NCI-H524 (cell line): ENCODE measurements at places on chromosomes 12 and 14.

- DNase-seq: no peak
Measured at GRCh38 chr12:11651381-11651780, 1.9 kb downstream of the ETV6 start.

DNA sequence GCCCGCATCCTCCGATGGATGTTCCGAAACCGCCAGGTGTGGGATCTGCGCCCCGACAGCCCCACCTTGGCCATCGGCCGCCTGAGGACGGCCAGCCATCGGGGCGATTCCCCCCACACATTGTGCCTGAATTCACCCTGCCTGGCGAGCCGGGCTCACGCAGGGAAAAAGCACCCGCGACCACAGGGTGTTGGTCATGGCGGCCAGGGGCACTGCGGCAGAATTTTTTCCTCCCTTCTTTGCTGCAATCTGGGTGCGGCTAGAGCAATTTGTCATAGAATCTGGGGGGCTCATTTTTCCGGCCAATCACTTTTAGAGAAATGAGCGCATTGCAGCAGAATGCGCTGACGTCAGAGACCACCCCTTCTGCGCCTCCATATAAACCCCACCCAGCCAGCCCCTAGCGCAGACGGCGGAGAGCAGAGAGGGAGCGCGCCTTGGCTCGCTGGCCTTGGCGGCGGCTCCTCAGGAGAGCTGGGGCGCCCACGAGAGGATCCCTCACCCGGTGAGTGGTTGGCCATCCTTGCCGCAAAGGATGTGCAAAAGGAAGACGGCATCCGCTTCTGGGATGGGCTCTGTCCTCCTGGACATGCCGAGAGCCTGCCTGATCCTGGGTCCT is at the start of gene MEG3:
Gene MEG3 (plus strand): TSS at position 406 of the 619 bp plus-strand sequence.
- DNase-seq: no peak

DNA sequence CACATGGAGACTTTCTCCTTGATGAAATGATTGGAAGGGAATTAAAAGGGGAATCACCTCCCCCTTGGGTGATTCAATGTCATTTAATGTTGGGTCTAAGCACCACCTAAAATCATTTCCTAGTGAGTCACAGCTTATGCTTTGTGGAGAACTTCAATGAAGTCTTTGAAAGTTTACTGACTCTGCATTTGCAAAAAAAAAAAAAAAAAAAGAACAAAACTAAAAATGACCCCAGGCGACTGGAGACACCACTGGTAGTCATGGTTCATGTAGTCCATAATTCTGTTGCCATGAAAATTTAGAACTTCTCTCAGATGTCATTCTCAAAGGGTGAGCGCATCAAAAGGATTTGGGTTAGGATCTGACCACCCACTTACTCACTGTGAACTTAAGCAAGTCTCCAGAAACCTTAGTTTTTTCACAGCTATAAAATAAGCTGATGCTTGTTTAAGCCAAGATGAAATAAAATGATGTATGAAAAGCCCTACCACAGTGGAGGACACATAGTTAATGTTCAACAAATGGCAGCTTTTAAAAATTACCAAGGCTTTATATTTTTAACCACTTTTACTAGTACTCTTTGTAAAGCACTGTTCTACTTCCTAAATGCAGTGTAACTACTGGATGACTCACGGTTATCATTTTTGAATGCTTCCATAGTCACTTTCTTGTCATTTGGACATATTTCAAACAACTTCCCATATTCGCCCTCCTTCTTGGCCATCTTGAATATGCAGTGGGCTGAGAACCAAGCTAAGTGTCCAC is 18.1 kb upstream of the KSR2 start:
- DNase-seq: no peak

DNA sequence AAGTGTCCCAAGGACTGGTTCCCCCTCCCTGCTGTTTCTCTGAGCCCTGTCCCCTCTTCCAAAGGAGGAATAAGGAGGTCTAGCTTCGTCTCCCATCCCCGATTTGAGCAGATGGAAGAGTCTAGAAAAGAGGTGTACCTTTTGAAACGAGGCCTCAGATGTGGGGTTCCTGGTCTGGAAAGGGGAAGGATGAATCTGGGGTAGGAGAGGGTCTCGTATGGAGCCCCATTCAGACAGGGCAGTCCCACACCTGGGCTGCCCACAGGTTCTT is 13.3 kb downstream of the MEG3 start:
- DNase-seq: no peak

GRCh38 chr14:32820682-32821081 is 118.0 kb upstream of the NPAS3 start:
- no peak for DNase-seq

GRCh38 chr14:53655080-53655785 is 301.4 kb downstream of the BMP4 start:
- DNase-seq: no peak

- no peak for DNase-seq
Measured at GRCh38 chr12:115437061-115437567, 753.1 kb upstream of the TBX3 start.

DNA sequence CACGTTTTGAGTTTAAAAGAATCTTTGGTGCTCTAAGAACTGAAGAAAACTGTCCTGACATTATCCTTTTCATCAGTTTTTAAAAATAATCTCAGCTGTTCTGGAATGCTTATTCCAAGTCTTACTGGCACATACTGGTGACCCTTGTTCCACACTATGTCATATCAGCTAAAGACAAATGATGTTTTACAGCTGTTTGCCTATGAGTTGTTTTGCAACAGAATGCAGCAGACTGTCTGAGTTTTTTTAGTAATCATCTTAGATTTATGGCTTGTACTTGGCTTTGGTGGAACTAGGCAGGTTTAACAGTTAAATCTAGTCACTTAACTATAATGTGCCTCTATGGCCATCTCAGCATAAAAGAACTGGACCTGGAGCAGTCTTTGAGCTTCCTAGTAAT is 91.6 kb upstream of the GRIN2B start:
- DNase-seq: no peak

- no peak for DNase-seq
Measured at GRCh38 chr14:104642540-104642868, 37.9 kb upstream of the TMEM179 start.

GRCh38 chr14:76576047-76576741 is 185.1 kb upstream of the VASH1 start:
- DNase-seq: no peak

GRCh38 chr14:71324767-71325272 is 417.6 kb downstream of the PCNX1 start:
- no peak for DNase-seq

DNA sequence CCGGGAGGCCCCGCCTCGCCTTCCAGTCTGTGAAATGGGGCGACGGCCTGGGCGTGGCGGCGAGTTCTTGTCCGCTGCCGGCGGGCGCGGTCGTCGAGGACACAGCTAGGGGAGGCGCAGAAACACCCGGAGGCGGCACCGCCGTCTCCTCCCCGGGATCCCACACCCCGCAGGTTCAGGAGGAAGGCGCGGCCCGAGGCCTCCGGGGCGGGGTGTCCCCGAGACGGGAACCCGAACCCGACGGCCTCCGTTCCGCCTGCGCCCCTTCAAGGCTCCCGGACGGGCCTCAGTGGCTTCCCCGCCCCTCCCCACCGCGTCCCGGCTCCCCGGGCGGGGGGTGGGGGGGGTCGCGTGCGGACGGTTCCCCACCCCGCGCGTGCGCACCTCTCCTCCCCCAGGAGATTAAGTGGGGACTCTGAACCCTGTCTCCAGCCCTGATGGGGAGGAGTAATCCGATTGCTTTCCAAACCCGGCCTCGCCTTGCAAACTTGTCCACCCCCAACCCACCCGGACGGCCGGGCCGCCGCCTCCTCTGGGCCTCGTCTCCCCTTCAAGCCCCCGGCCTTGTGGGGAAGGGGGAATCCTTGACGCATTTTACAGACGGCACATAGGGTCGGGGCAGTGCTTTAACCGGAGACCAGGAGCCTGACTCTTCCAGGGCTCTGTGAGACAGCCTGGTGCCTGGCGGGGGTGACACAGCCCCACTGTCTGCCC is 35.3 kb upstream of the ANKRD9 start:
- DNase-seq: peak; percentile 45

DNA sequence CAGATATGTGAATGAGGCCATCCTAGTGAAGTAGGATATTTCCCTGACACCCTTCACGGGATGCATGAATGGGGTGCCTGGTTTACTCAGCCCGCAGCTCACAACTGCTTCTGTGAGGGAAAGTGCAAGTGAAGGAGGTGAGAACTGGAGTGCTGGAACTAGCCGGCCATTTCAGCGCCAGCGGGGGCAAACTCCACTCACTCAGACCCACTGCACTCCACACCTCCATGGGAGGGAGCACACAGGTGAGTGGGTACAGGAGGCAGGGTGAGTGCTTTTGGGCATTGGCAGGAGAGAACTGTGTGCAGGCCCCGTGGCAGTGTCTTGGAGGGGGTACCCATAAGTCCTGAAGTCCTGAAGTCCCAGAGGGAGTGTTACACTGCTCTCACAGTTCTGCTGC is 1008.4 kb downstream of the SLC6A15 start:
- DNase-seq: no peak

DNA sequence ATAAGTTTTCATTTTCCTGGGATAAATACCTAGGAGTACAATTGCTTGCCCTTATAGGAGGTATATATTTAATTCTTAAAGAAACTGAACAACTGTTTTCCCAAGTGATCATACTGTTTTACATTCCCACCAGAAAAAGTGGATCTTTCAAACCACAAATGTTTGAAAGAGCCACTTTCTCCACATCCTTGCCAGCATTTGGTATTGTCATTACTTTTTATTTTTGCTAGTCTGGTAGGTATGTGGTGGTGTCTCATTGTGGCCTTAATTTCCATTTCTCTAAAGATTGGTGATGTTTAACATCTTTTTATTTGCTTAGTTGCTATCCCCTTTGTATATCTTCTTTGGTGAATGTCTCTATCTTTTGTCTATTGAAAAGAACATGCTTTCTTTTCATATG is 50.6 kb downstream of the CCDC91 start:
- DNase-seq: no peak

DNA sequence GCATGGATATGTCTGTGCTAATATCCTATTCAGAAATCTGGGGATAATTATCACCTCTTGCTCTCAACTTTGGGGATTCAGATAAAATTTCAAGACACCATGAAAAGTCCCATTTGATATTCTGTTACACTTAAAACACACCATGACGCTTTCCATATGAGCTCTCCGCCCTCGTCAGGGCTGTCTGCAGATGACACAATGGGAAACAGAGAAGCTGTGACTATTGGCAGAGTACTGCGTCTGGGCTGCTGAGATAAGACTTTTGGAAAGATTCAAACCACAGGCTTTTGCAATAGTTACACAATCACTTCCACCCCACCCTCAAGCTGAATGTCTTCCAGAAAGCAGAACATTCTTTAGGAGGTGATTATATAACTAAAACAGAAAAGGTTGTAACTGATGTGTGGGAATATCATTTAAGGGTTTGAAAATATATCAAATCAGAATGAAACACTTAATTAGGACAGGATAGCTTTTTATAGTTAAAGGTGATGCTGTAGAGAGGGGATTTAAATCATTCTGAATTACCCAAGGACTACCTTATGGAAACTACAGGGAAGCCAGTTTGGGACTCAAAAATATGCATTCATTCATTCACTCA is 75.3 kb upstream of the TMPO start:
- DNase-seq: no peak

DNA sequence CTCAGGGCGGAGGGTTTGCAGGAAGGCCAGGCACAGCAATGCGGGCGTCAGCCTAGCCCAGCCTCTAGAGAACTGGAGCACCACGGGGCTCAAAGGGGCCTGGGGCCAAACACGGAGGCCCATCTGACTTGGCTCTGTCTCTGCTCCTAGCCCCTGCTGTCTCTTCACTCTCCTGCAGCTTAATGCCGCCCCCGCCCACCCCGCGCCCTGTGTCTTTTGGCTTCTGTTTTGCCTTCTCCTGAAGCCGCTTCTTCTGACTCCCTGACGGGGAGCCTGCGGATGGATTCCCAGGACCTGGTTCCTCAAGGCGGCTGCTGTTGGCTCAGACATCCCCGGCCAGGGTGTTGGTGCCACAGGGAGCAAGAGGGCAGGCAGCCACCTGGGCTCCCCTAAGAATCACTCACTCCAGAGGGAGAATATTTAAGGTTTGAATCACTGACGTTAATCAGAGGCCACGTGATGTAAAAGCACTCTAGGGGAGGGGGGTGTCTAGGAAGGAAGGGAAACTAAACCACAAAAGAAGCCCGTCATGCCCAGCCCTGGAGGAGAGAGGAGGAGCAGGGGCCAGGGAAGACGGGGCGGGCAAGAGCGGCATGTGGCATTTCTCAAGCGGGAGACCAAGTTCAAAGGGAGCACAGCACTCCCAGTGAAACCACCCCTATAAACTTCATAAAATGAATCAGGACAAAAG is 36.9 kb upstream of the PRMT8 start:
- DNase-seq: no peak

GRCh38 chr12:69024413-69024812 is 91.4 kb upstream of the CPM start:
- no peak for DNase-seq

DNA sequence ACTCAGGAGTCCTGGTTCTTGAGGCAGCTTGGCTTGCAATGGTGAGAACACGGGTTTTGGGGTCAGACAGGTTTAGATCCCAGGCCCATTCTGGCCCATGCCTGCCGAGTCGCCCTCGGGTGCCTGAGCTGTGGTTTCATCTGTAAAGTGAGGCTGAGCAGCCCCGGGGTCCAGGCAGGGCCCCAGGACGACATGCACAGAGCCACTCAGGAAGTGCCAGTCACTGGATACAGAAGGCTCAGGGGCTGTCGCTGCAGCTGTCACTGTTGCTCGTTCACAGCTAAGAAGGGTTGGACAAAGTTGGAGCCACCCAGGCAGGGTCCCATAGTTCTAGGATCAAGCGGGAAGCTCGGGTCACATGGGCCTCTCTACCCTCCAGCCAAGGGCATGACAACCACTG is 403.1 kb downstream of the BCL11B start:
- DNase-seq: peak; percentile 8

- DNase-seq: no peak
Measured at GRCh38 chr14:65413739-65414045, 1.2 kb downstream of the FUT8 start.

- no peak for DNase-seq
Measured at GRCh38 chr14:29144621-29145020, 378.0 kb downstream of the FOXG1 start.

- no peak for DNase-seq
Measured at GRCh38 chr14:102210421-102211042, 70.8 kb downstream of the WDR20 start.

GRCh38 chr12:121228919-121229665 is 19.2 kb downstream of the P2RX4 start:
- DNase-seq: no peak

DNA sequence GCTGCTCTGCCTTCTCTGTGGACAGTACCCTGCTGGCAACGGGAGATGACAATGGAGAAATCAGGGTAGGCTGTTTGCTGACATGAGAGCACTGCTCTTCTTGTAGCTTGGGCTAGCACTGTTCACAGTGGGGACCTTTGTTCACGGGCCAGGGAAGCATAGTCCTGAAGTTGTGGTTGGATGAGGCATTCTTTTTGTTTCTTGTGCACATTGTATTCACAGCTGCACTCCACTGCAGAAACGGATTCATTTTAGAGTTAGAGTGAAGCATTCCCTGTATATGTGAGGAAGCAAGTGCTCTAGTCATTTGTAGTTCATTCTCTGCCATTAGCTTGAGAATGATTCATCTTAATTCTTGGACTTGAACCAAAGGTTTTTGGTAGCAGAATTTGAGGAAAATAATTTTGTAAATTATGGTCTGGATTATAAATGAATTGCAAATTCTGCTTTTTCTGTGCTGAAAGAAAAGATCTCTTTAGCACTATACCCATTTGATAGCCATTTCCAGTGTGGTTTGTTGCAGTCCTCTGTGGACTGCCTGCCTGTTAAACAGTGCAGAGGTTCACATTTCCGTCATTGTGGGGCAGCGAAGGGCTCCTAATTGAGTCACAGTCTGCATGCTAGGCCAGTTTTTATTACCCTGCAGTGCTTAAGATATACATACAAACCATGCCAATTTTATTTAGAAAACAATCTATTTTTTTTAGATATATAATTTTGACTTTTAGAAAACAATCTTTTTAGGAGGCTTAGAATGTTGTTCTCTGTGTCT is 80.6 kb downstream of the APAF1 start:
- DNase-seq: peak; percentile 20
